ENCODE measurements at places on chromosomes 3 and 15.

GRCh38 chr3:46902188-46902631 lies 24.7 kb downstream of the PTH1R start:
- no peak for DNase-seq

DNA sequence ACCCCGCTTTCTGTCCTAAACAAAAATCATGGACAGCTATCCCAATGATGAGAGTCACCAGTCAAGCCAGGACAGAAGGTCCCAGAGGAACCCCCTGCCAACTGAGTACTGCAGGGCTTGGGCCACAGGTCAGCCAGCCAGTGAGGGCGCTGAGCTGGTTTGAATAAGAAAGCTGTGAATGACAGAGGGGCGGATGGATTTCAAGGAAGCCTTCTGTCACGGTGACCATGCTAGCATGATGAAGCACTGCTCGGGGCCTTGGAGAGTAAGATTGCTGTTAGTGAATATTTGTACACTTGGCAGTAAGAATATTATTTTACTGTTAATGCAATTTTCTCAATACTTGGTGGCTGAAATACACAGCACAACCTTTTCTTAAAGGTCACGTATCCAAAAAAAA lies 734.0 kb upstream of the NR2F2 start:
- no peak for DNase-seq

- peak; percentile 39 for DNase-seq
These were observed 31.4 kb upstream of the PRTG start for GRCh38 chr15:55774113-55774970.

- no peak for DNase-seq
These were observed 314.0 kb upstream of the WNT5A start for GRCh38 chr3:55801068-55801467.

- peak; percentile 94 for DNase-seq
These were observed 276.0 kb downstream of the MFSD1 start for GRCh38 chr3:159077860-159078259.

- DNase-seq = no peak
These were observed 210.5 kb upstream of the TLE3 start for GRCh38 chr15:70308011-70308734.

- no peak for DNase-seq
These were observed 140.9 kb downstream of the PLCL2 start for GRCh38 chr3:17025594-17026139.

DNA sequence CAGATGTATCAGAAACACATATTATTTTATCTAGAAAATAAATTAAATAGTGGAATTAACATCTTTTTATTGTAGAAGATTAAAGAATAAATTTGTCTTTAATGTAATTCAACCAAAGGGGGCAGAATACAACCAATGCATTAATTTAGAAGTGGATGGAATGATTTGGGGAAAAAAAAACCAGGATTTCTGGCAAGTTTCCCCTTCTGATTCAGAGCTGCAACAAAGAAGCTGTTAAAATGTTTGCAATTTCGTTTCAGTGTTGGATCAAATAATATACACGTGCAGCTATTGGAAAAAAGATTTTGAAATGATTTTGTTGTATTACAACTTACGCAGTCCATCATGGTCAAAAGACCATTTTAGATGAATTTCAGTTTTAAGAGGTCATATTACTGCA lies 71.6 kb upstream of the ZNF280D start:
- DNase-seq = no peak

GRCh38 chr3:137180220-137180619 lies 222.4 kb downstream of the IL20RB start:
- no peak for DNase-seq

DNA sequence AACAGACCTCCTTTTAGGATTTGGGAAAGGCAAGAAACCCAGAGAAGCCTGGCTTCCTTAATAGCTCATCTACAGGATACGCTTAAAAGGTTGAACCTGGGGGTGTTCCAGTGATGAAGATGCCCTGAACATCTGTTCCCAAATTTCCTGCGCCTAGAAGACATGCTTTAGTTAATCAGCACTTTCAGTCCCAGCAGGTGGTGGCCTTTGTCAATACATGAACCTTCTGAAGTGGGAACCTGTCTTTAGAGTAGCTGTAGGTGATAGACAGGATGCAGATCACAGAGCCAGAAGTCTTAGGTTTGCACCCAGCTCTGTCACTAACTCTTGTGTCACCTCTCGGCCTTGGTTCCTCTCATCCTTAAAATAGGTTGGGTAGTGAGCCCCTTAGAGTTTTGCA lies 149.7 kb upstream of the SYNPR start:
- DNase-seq = no peak
